ENCODE measurements at places on chromosomes 5 and 9.

GRCh38 chr9:136711751-136712689 lies at the start of gene DIPK1B:
Gene DIPK1B, plus strand, starts transcription at chr9:136712572. Its CDS starts 94 bp downstream, at chr9:136712666.
- DNase-seq, result no peak

DNA sequence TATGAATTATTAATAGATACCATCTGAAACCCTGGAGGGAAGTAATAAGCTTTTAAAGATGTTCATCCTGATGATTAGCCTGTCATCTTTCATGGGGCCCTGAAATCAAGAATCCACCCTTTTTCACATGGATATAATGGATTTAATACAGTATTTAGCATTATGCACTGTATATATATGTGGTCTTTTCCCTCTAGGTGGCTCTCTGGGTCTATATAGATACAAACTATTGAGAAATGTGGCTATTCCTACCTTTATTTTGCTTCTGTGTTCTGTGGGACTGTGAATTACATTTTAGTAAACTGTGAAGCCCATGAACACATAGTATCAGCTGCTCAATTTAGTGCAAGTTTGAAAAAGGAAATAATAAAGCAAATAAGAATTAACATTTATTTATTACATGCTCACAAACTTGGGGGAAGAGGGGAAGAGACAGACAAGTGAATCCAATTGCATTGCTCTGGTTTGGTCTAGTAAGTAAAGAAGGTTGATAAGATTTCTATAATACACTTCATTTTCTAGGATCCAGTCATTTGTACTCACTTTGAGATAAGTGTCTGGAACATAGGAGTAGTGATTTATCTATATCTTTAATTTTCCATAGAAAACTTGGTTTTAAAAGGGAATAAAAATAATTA lies 112.2 kb downstream of the SCAMP1 start:
- no peak for DNase-seq

DNA sequence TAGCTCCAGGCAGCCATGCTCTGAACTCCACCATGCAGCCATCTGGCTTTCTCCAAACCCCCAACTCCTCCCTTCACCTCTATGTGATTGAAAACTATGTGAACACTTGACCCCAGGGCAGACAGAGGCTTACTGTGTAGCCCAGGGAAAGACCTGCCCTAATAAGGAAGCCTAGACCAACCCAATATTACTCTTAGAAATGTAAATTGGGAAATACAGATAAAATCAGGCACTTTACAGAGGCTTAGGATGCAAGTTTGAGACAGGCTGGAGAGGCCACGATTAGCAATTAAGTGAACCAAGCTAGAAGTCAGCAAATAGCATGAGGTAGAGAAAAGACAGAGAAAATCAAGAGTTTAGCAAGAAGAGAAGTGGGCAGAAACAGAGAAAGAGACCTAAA lies 141.7 kb upstream of the ABCA1 start:
- no peak for DNase-seq

DNA sequence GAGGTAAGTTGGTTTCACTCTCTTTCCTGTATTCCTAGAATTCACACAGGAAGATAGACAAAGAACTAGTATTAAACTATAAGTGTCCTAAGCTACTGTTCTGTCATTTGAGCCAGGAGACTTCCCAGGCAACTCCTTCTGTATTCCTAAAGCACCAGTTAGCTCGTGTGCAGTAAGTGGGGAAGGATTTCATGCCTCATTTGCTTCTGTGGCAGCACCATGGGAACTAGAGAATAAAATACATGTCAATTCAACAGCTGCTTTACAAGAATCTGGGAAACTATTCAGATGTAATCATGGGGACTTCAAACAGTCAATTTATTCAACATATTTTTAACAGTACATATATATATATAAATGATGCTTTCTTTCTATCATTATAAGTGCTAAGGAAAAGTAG lies 762.3 kb downstream of the PRELID2 start:
- no peak for DNase-seq

- peak; percentile 13 for DNase-seq
Measured at GRCh38 chr5:104170926-104171325, 608.3 kb upstream of the NUDT12 start.

DNA sequence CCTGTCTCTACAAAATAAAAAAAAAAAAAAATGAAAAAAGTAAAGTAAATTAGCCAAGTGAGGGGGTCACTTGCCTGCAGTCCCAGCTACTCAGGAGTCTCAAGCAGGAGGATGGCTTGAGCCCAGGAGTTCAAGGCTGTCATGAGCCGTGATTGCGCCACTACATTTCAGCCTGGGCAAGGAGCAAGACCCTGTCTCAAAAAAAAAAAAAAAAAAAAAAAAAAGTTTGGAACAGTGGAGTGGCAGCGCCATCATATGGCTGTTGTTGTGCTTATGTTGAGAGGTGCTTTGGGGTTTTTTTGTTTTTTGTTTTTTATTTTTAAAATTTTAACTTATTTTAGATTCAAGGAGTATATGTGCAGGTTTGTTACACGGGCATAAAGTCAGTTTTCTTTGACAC lies 3.6 kb downstream of the BRIX1 start:
- no peak for DNase-seq
